ENCODE measurements at places on chromosomes 13 and 19.

- DNase-seq = no peak
Observed at GRCh38 chr13:113305208-113305607, 8.2 kb downstream of the LAMP1 start.

GRCh38 chr19:34348899-34349487, 16.0 kb upstream of the GPI start:
- DNase-seq = no peak

DNA sequence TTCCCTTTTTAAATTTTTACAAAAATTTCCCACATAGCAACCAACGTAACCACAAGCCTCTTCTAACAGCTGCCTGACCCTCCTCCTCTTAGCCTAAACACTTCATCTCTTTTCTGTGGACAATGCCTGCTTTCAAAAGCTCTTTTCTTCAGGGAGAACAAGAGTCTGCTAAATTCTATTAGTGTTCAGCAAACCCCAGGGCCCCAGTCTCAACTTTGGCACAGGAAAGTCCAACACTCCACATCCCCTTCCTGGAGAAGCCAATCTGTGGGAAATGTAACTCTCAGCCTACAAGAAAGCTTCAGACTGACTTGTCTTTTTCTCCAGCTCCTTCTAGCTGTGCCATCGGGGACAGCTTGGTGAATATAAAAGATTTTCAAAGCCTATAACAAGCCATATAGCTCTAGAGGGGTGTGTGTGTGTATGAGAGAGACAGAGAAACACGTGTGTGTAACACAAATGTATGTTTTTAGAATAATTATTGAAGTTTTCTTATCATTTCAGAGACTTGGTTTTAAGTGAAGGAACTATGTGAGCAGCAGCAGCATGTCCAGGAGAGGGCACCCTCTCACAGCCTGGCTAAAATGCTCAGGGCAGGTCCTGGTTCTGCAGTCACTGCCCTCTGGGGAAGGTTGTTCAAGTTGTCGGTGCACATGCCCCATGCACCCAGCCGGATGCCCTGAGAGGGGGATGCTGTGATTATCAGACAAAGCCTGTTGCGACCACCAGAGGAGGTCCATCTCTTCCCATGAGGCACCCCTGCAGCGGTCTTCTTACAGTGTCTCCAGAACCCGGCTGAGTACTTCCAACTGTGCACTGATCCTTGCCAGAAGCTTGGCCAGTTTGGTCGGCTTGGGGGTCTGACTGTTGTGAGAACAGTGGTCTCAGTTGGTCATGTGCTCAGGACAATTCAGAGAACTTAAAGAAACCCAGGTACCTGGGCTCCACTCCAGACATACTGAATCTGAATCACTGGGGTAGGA, 34.4 kb downstream of the CCDC70 start:
- DNase-seq = peak; percentile 83

DNA sequence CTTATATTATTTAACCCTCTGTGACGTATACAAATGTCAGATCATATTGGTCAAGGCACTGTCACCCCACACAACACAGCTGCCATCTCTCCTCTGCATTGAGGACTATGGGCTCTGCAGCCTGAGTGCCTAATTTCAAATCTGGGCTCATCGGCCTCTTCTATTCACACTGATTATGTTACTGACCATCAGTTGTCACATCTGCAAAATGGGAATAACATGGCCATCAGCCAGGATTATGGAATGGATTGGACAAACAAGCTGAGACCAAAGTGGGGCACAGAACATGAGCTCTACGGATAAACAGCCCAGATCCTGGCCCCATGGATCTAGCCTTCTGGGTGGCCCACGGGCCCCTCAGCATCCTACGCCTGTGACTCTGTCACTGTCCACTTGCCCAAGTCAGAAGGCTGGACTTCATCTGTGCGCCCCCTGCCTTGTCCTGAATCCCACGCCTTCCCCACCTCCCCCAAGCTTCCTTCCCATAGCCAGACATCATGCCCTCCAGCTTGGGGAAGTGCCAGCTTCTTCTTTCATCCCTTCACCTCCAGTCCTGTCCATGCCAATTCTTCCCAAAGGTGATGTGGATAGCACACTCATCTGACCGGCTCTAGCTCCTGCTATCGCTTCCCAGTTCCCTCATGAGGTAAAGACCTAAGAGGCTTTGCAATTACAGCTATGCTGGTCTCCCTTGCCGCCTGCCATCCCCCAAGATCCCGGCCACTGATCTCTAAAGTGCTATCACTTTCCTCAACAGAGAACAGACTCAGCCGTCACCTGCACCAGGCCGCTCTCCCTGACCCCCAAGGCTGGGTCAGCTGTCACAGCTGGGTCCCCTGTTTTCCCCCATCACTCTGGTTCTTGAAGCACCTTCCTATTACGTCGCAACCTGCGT, 872 bp downstream of the FARSA start:
- DNase-seq = peak; percentile 40

- DNase-seq = no peak
Observed at GRCh38 chr13:75657111-75657510, 21.0 kb downstream of the LMO7 start.

DNA sequence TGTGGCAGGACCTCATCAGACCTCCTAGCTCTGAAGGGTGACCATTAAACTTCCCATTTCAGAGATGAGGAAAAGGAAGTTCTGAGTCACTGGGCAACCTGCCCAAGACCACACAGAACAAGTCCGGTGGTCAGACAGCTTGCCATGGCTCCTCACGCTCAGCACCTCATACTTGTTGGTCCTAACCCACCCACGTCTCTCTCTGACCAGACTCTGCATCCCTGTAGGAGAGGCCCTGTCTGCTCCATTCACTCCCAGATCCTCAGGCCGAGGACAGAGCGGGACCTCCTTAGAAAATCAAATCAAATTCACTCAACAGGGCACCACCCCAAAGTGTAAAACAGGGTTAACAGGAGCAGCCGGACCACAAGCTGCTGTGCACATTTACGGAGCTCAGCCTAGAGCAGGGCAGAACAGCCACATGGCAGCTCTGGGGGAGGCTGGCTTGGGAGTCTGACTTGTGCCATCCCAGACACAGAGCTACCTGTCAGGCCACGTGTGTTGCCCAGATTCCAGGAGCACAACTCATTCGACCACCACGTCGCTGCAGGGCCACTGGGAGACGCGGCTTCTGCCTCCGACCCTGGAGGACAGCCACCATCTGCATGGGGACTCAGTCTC, 1.7 kb downstream of the MIER2 start:
- peak; percentile 87 for DNase-seq
